Activated CD4-positive, alpha-beta memory T cell treated with anti-CD3 and anti-CD28 coated beads for 36 hours (primary cell): ENCODE measurements at places on chromosomes 11 and 22. TPM values are rescaled to one million over a fixed set of nuclear protein-coding genes. Genes with fewer than 3 reads are reported as not detected.

- H3K36me3 ChIP-seq = no peaks in the 10 kb centered on the region
- H3K4me3 ChIP-seq = no peak overlapping the region
- DNase-seq = no peak
- H3K27ac ChIP-seq = no peak overlapping the region
- H3K4me1 ChIP-seq = no peaks in the 10 kb centered on the region
These were observed 76.4 kb downstream of the MPPED1 start for GRCh38 chr22:43488031-43488866.

- H3K4me1 ChIP-seq = no peaks in the 10 kb centered on the region
- no peaks in the 10 kb centered on the region for H3K36me3 ChIP-seq
- H3K27me3 ChIP-seq = no peaks in the 10 kb centered on the region
These were observed 44.0 kb upstream of the KIRREL3 start for GRCh38 chr11:127044535-127044934.

DNA sequence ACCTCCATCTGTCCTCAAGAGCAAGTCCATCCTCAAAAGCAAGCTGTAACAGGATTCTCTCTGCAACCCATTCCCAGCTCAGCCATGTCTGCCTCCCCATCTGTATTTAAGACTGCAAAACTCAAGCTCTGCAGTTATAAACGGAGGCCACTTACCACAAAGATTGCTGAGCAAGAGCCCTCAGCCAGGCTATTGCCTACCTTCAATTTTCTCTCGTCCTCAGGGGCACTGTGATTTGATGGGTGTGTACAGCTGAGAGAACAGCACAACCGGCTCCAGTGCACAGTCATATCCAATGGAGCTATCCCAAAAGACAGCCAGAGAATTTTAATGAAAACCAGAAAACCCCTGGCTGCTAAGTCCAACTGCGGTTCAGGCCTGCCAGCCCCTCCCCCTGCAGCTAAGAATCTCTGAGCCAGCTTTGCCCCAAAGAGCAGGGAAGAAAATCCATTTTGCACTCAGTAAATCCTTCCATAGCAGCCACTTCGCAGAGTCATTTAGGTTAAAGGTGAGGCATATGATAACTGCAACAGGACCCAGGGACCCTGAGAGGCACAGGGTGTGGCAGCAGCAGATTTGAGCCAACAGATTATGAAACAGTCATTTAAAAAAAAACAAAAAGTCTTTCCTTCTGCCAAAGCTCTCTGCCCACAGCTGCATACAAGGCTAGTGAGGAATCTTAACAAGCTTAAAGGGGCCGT is 37.6 kb downstream of the RAB30 start:
- H3K27ac ChIP-seq = no peak overlapping the region
- no peak overlapping the region for H3K4me3 ChIP-seq
- DNase-seq = no peak
- no peaks in the 10 kb centered on the region for H3K27me3 ChIP-seq
- peaks cover 26% of the 10 kb centered on the region for H3K4me1 ChIP-seq

DNA sequence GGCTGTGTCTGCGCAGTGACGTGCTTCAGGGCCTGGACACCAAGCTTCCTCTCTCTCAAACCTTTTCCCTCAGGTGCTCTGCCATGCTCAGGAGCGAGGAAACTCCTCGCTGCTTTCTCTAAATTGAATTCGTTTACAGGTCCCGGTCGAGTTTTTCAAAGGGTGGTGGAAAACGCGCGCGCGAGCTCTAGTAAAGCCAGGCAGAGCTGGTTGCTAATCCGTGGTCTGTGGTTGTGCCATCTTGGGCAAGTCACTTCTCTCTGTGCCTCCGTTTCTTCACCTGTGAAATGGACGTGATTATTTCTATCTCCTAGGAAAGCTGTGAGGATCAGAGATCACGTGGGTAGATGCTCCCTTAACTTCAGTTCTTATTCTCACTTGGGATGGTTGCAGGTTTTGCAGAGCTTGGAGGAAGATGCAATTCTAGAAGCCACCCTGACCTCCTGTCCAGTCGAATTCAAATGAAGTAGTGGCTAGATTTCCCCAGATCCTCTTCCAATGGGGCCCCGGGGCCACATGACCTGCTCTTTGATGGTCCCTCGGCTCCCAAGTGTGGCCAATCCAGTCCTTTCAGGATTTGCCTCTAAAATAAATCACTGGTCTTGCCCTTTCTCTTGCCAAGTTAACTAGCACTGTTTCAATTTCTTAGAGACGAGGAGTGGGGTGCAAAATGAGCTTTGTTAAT is 10.5 kb upstream of the ALX4 start:
- DNase-seq = no peak
- H3K27me3 ChIP-seq = peaks cover 86% of the 10 kb centered on the region
- H3K4me3 ChIP-seq = no peak overlapping the region
- no peaks in the 10 kb centered on the region for H3K36me3 ChIP-seq
- H3K27ac ChIP-seq = no peak overlapping the region

- H3K4me1 ChIP-seq = no peaks in the 10 kb centered on the region
- H3K4me3 ChIP-seq = no peak overlapping the region
- no peaks in the 10 kb centered on the region for H3K27me3 ChIP-seq
- H3K36me3 ChIP-seq = no peaks in the 10 kb centered on the region
- DNase-seq = no peak
These were observed 79.9 kb upstream of the TCF20 start for GRCh38 chr22:42350373-42350772.

- H3K27me3 ChIP-seq = no peaks in the 10 kb centered on the region
- no peak for DNase-seq
These were observed 18.1 kb downstream of the TRMU start for GRCh38 chr22:46353483-46354105.

- H3K4me1 ChIP-seq = peaks cover 23% of the 10 kb centered on the region
- H3K36me3 ChIP-seq = peaks cover 7% of the 10 kb centered on the region
- no peaks in the 10 kb centered on the region for H3K27me3 ChIP-seq
- no peak for DNase-seq
- no peak overlapping the region for H3K4me3 ChIP-seq
These were observed 89.2 kb downstream of the GRAMD1B start for GRCh38 chr11:123519055-123519796.

GRCh38 chr11:44404736-44405395 is 94.9 kb upstream of the ALX4 start:
- H3K4me3 ChIP-seq = no peak overlapping the region
- H3K36me3 ChIP-seq = no peaks in the 10 kb centered on the region
- no peak overlapping the region for H3K27ac ChIP-seq
- peaks cover 2% of the 10 kb centered on the region for H3K4me1 ChIP-seq

- peaks cover 2% of the 10 kb centered on the region for H3K4me1 ChIP-seq
- DNase-seq = no peak
- no peak overlapping the region for H3K4me3 ChIP-seq
These were observed 2.8 kb downstream of the USH1C start for GRCh38 chr11:17541330-17541885.

- H3K27me3 ChIP-seq = peaks cover 1% of the 10 kb centered on the region
- peaks cover 7% of the 10 kb centered on the region for H3K4me1 ChIP-seq
- no peaks in the 10 kb centered on the region for H3K36me3 ChIP-seq
- H3K27ac ChIP-seq = no peak overlapping the region
- no peak for DNase-seq
These were observed 51.3 kb downstream of the IGLL5 start for GRCh38 chr22:22938672-22939587.

DNA sequence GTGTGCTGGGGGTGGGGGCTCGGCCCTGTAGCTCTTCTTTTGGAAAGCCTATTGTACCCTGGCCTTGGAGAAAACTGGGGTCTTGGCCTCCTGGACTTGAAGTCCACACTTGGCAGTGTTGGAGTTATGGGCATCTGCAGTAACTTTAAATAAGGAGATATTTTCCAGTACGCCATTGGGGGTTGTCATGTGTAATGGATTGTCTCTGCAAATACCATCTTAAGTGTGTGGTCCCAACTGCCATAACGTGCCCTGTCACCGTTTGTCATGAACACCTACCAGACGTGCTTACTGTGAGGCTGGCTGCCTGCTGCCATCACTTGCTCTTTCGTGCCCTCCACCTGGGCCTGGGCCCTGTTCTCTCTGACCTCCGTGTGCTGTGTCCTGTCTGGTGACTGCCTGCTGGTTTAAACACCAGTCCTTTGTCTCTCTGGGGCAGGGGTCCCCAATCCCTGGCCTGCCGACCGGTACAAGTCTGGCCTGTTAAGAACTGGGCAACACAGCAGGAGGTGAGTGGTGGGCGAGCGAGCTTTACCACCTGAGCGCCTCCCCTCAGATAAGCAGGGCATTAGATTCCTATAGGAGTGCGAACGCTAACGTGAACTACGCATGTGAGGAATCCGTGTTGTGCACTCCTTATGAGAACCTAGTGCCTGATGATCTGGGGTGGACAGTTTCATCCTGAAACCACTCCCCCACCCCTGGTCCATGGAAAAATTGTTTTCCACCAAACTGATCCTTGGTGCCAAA is 3.6 kb upstream of the ZDHHC8 start:
- H3K4me1 ChIP-seq = peaks cover 18% of the 10 kb centered on the region
- peaks cover 21% of the 10 kb centered on the region for H3K36me3 ChIP-seq
- peak overlapping the region; percentile 81 for H3K27ac ChIP-seq

GRCh38 chr11:33449798-33450197 is 192.6 kb downstream of the HIPK3 start:
- DNase-seq = no peak
- H3K27me3 ChIP-seq = peaks cover 18% of the 10 kb centered on the region
- H3K27ac ChIP-seq = no peak overlapping the region
- no peaks in the 10 kb centered on the region for H3K36me3 ChIP-seq
- H3K4me1 ChIP-seq = no peaks in the 10 kb centered on the region

DNA sequence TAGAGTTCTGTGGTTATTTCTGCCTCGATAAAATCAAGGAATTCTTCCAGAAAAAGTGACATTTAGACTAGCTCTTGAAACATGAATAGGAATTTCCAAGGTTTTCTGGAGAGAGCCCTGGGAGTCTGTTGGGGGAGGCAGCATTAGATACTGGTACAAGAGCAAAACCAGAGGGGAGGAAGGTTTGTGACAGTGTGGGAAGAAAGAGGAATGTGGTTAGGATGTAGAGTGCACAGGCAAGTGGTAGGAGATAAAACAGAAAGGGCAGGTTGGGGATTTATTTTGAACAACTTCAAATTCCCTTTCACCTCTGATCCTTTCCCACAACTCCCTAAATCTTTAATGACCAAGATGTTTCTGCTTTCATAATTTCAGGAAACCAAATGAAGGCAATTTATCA is 588.4 kb downstream of the METTL15 start:
- H3K4me1 ChIP-seq = no peaks in the 10 kb centered on the region
- no peak overlapping the region for H3K4me3 ChIP-seq
- no peak overlapping the region for H3K27ac ChIP-seq
- DNase-seq = no peak
- no peaks in the 10 kb centered on the region for H3K36me3 ChIP-seq

GRCh38 chr11:31651822-31652221 is 142.3 kb downstream of the ELP4 start:
- no peaks in the 10 kb centered on the region for H3K27me3 ChIP-seq
- no peak overlapping the region for H3K27ac ChIP-seq
- peaks cover 19% of the 10 kb centered on the region for H3K36me3 ChIP-seq
- no peak overlapping the region for H3K4me3 ChIP-seq
- peaks cover 7% of the 10 kb centered on the region for H3K4me1 ChIP-seq

GRCh38 chr22:28911777-28912669 is 28.7 kb downstream of the ZNRF3 start:
- peaks cover 31% of the 10 kb centered on the region for H3K4me1 ChIP-seq
- H3K4me3 ChIP-seq = no peak overlapping the region
- DNase-seq = no peak
- no peaks in the 10 kb centered on the region for H3K36me3 ChIP-seq
- peaks cover 31% of the 10 kb centered on the region for H3K27me3 ChIP-seq
- H3K27ac ChIP-seq = no peak overlapping the region

GRCh38 chr11:68335683-68336082 is 23.3 kb downstream of the LRP5 start:
- DNase-seq = no peak
- no peak overlapping the region for H3K27ac ChIP-seq
- no peak overlapping the region for H3K4me3 ChIP-seq
- H3K27me3 ChIP-seq = no peaks in the 10 kb centered on the region
- H3K4me1 ChIP-seq = peaks cover 55% of the 10 kb centered on the region

- H3K27me3 ChIP-seq = peaks cover 11% of the 10 kb centered on the region
- no peak overlapping the region for H3K4me3 ChIP-seq
- H3K36me3 ChIP-seq = no peaks in the 10 kb centered on the region
- no peak overlapping the region for H3K27ac ChIP-seq
- DNase-seq = no peak
These were observed 23.4 kb upstream of the CLMP start for GRCh38 chr11:123218451-123218850.

DNA sequence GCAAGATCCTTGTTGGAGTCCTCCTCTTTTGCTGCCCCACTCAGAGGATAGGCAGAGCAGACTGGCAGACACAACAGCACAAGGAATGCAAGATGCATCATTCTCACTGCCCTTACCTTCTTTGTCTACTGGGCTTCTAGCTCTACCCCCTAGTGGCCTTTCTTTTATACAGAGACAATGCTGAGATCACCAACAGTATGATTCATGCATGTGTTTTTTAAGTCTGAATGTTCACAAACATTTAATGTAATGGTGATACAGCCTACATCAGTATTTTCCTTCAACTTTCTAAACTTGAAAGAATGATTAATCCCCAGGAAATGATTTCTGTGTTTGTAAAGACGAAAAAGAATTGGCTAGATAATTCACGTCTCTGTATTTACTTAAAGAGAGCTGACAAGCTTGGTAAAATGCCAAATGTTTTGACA is at the start of gene MMP10:
Gene MMP10, minus strand, starts transcription at position 138 of the 428 bp plus-strand sequence. Its CDS starts 37 bp downstream, at position 101.
- peaks cover 7% of the 10 kb centered on the region for H3K27me3 ChIP-seq
- H3K4me3 ChIP-seq = no peak within 1 kb of the TSS

DNA sequence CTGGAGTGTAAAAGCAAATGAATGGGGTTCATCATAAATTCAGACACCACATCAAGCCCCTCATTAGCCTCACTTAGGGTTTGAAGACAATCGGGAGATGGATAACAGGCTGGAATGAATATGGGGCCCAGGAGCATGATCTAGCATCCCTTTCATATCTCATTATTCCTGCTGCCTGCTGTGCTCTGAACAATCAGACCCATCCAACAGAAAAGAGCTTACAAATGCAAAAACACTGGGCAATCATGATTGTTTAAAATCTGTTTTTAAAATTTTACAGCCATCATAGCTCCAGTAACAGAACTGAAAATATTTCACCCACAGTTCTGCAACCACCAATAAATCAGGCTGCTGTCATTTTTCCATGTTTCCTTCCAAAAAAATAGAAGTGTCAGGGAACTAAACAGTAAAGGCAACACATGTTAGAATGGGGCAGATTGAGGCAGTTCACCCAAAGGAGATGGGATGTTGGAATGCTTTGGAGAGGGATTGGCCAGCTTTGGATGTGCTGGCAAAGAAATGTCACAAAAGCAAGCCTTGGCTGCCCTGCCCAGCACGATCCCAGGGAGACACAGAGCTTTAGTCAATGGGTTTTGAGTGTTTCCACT is 47.8 kb upstream of the BMAL1 start:
- H3K36me3 ChIP-seq = no peaks in the 10 kb centered on the region
- H3K27ac ChIP-seq = no peak overlapping the region
- DNase-seq = no peak
- H3K4me3 ChIP-seq = no peak overlapping the region

- peak; percentile 52 for DNase-seq
- H3K27me3 ChIP-seq = no peaks in the 10 kb centered on the region
- H3K36me3 ChIP-seq = no peaks in the 10 kb centered on the region
These were observed 4.6 kb downstream of the DCHS1 start for GRCh38 chr11:6650980-6651379.

- no peak overlapping the region for H3K27ac ChIP-seq
- no peak overlapping the region for H3K4me3 ChIP-seq
- no peaks in the 10 kb centered on the region for H3K27me3 ChIP-seq
- no peaks in the 10 kb centered on the region for H3K36me3 ChIP-seq
- DNase-seq = no peak
These were observed 112.5 kb upstream of the TP53AIP1 start for GRCh38 chr11:129055196-129055595.

SCGB1D1 gene
- not detected for total RNA-seq

FGF19 gene
- total RNA-seq = not detected

GTSE1 gene
- 39.9 TPM for total RNA-seq

SYT8 gene
- not detected for total RNA-seq

OR2AG1 gene
- total RNA-seq = not detected

APLNR gene
- not detected for total RNA-seq

SNAP29 gene
- total RNA-seq = 29.1 TPM

DERL3 gene
- 8.1 TPM for total RNA-seq

F2 gene
- total RNA-seq = not detected

KIF18A gene
- total RNA-seq = 27.3 TPM

TRPM5 gene
- not detected for total RNA-seq
